Activated T-helper 1 cell treated with anti-CD3 and anti-CD28 coated beads, Interleukin-12 subunit alpha, Interleukin-12 subunit beta, Interleukin-2, Interleukin-4 antibody, amounts not matched to agents 30 ng/mL and 10 ng/mL and 1 ng/mL, durations not matched to agents 14 hours and 24 hours and 36 hours (primary cell): ENCODE measurements at places on chromosomes 1 and 21. TPM values are rescaled to one million over a fixed set of nuclear protein-coding genes. Genes with fewer than 3 reads are reported as not detected.

Gene RAVER2
- total RNA-seq, result 0.34 and 0.36 TPM in 2 replicates

- H3K36me3 ChIP-seq, result no peaks in the 10 kb centered on the region
- no peak for DNase-seq
- no peak overlapping the region for H3K4me3 ChIP-seq
Measured at GRCh38 chr1:223177681-223178080, 34.6 kb upstream of the TLR5 start.

DNA sequence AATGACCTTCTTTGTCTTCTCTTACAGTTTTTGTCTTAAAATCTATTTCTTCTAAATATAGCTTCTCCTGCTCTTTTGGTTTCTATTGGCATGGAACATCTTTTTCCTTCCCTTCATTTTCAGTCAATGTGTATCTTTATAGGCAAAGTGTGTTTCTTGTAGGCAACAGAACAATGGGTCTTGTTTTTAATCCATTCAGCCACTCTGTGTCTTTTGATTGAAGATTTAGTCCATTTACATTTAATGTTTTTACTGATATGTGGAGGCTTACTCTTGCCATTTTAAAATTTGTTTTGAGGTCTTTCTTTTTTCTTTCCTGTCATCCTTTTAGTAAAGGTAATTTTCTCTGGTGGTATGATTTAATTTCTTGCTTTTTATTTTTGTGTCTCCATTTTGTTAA, 271.2 kb upstream of the ZP4 start:
- no peaks in the 10 kb centered on the region for H3K36me3 ChIP-seq
- H3K27me3 ChIP-seq, result no peaks in the 10 kb centered on the region
- H3K4me1 ChIP-seq, result no peaks in the 10 kb centered on the region

Gene CD101
- 0.80 and 1.0 TPM in 2 replicates for total RNA-seq

GRCh38 chr1:18197299-18197698, 89.7 kb downstream of the IGSF21 start:
- H3K27me3 ChIP-seq, result peaks cover 27% of the 10 kb centered on the region
- no peak overlapping the region for H3K27ac ChIP-seq
- H3K36me3 ChIP-seq, result no peaks in the 10 kb centered on the region

DNA sequence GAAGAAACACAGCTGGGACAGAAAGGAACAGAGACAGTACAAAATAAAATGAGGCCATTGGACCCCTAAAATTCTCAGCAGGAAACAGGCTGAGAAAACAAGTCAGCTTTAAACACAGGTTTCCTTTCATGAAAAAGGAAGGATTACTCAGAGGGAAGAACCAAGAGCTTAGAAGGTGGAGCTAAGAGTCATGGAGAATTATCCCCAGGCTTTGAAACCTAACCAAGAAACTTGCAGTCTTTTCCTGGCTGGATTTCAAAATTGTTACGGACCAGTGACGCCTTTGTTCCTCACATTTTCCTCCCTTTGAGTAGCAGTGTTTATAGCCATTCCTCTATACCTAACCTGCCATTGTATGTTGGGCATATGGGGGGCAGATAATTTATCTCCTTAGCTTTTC, 8.8 kb downstream of the HMGB4 start:
- no peaks in the 10 kb centered on the region for H3K27me3 ChIP-seq
- no peaks in the 10 kb centered on the region for H3K36me3 ChIP-seq

Gene TRPM2
- total RNA-seq, result 11.6 and 15.2 TPM in 2 replicates

DNA sequence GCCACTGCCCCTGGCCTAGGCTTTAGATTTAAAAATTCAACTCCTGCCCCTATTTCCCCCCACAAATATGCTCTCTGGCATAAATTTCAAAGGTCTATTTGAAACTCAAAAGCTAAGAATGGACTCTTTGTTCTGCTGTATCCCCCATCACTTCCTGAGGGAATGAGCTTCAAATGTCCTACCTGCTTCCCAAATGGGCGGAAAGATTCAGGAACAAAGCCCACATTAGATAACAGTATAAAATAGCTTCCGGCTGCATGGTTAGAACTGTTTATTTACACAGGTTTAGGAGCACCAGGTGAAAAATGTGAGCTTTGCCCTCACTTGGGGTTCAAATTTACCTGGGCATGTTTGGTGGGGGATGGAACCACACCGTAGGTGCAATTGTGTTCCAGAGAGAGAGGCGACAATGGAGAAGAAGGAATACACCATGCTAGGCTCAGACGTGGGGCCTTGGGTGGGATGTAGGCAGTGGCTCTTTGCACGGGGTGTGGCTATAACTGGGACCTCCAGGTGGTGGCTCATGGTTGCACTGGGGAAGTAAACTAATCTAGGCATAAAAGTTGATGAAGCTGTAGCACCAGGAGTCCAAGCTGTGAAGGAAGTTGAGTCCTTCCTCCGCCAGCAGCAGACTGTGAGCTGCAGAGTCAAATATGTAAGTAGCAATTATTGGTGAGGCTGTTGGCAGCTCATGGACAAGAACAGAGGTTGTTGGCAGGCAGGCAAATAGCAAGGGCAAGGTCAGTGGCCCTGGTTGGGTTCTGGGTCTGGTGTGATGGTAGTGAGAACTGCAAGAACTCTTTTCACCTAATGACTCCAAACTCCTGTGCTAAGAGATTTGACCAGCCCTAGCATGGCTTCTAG, 41.5 kb upstream of the SRSF10 start:
- H3K4me3 ChIP-seq, result no peak overlapping the region
- no peak for DNase-seq
- no peaks in the 10 kb centered on the region for H3K4me1 ChIP-seq

GRCh38 chr1:27521336-27521831, 31.4 kb upstream of the WASF2 start:
- peaks cover 79% of the 10 kb centered on the region for H3K4me1 ChIP-seq
- no peaks in the 10 kb centered on the region for H3K27me3 ChIP-seq
- H3K27ac ChIP-seq, result peak overlapping the region; percentile 97
- DNase-seq, result no peak

DNA sequence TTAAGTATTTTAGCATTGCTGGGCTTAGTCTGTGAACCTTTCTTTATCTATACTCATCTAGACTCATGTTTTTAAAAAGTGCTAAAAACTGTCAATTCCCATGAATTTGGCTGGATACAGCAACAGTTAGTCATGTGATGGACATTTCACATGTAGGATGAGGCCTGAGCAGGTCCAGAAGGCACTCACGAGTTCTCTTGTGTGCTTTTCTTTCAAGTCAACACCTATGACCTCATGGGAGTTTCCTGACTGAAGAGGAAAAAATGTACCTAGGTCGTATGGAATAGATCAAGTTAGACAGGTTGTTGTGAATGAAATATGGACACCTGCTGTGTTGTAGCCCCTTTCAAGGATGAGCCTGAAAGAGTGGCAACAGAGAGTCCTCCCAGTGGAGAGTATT, 394.2 kb downstream of the DUSP10 start:
- peaks cover 7% of the 10 kb centered on the region for H3K27me3 ChIP-seq
- H3K27ac ChIP-seq, result no peak overlapping the region

Gene CTPS1
- 172 and 174 TPM in 2 replicates for total RNA-seq

DNA sequence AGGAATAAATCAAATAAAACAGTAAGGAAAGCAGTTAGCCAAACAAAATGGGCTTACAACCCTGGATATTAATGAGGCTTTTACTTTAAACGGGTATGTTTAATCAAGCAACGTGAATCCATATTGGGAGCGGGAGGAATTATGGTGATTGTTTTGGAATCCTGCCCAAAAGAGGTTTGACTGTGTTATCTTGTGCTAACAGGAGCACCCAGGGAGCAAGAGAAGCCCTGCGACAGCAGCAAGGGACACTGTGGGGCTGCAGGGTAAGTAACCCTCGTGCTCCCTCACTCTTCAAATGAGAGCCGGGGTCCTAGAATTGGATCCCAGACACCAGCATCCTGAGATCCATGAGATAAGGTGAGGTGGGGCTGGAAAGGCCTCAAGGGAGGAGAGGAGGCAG, 72.6 kb upstream of the PGBD5 start:
- no peak for DNase-seq
- no peak overlapping the region for H3K27ac ChIP-seq
- no peaks in the 10 kb centered on the region for H3K36me3 ChIP-seq
- no peak overlapping the region for H3K4me3 ChIP-seq
- no peaks in the 10 kb centered on the region for H3K4me1 ChIP-seq

GRCh38 chr1:241460098-241460873, 59.3 kb downstream of the FH start:
- no peaks in the 10 kb centered on the region for H3K4me1 ChIP-seq
- peaks cover 2% of the 10 kb centered on the region for H3K27me3 ChIP-seq
- DNase-seq, result no peak
- H3K4me3 ChIP-seq, result no peak overlapping the region
